ENCODE measurements at places on chromosomes 6 and 20.
A peak's percentile ranks its signal among the peaks of the same experiment; 100 is the strongest.

DNA sequence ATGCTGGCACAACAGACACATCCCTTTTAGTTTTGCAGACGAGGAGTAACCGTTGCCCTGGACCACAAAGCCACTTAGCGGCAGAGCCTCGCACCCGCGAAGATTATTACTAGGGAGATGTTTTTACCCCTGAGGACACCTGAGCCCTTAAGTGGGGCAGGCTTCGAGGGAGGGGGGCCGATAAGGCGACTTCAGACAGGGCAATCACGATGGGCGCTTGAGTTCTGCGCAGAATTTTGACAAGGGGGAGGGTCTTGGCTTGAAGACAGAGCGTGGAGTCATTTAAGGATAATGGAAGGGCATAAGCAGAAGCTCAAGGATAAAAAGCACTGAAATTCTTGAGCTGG lies 650 bp upstream of the TTK start:
- no peak for DNase-seq

GRCh38 chr6:41713650-41714291 lies 21.6 kb downstream of the TFEB start:
- DNase-seq, result no peak

- DNase-seq, result no peak
These were observed 10.0 kb upstream of the PFDN4 start for GRCh38 chr20:54197621-54198604.

DNA sequence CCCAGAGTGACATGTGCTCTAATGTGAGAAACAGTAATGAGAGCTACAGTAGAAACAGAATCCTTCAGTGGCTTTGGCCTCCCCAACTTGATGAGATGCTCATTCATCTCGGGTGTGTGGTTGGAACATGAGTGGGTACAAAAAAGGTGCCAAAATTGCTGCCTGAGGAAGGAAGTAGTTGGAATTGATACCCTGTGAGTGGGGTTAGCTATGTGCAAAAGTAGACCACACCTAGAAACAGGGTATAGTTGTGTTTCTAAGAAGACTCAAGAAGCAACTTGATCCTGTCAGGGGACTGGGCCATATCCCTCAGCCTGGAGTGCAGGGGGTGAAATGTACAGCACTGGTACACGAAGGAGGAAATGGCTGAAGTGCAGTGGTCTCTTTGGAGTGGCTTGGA lies 206.4 kb upstream of the SUPT3H start:
- no peak for DNase-seq

DNA sequence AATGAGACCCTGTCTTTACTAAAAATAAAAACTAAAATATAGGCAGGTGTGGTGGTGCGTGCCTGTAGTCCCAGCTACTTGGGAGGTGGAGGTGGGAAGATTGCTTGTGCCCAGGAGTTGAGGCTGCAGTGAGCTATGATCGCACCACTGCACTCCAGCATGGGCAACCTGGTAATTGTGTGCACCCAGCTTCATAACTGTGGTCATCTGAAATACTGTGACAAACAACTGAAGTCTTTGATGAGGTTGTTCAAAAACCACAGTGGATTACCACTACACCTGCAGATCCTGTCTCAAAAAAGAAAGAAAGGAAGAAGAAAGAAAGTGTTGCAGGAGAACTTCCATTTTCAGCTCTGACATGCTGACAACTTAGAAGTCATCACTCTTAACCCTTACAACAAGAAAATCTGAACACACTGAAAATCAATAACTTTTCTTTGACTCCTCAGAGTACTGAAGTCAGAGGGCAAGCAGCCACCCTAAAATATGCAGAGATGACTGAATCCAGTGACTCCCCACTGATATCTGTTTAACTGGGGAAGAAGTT lies 13.8 kb upstream of the ZBP1 start:
- no peak for DNase-seq

DNA sequence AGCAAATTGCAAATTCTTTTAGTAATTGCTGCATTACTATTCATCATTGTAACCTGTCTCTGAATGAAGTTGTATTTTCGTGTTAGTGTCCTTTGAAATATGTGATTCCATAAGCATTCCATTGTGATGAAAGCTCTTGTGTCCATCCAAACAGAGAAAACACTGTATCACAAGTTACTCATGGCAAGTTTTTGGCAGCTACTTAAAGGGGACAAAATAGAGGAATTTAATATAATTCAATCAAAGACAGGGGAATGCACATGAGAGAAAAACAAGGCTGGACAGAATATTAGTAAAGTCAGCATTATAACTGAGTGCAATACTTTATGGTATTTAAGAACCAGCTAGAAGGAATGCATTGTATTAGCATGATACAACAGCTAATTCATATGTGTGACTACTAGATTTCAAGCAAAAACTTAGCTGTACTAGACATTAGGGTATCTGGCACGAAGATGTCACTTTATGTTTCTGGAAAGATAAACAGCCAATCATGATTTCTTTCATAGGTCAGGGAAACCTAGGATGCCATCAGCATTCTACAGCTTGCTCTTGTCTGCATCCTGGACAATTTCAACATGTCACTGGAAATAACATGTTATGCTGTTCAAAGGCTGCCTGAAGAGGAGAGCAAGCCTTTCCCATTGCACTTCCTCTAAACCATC lies 270.6 kb upstream of the MARCKS start:
- DNase-seq, result no peak

- no peak for DNase-seq
These were observed 137.6 kb downstream of the AIG1 start for GRCh38 chr6:143198312-143198711.

- peak; percentile 9 for DNase-seq
These were observed 217.7 kb upstream of the RIN2 start for GRCh38 chr20:19540392-19540791.

DNA sequence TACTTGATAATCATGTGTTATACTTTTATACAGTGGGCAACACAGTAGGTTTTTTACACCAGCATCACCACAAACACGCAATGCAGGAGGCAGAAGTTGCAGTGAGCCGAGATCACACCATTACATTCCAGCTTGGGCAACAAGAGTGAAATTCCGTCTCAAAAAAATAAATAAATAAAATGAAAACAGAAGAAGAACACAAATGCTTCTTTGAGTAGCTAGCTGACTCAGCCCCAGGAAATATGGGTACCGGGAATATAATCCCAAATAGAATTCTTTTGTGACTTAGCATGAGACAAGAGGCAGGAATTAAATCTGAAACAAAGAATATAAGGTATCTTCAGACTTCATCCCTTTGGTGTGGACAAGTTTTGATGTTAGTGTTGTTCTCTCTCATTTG lies 164.2 kb upstream of the ATXN1 start:
- no peak for DNase-seq

Data from activated T-cell treated with anti-CD3 and anti-CD28 coated beads for 24 hours (primary cell).